ENCODE measurements at places on chromosomes 2 and 18. TPM values are rescaled to one million over a fixed set of nuclear protein-coding genes. Genes with fewer than 3 reads are reported as not detected.

ITPRIPL1 gene
- not detected for total RNA-seq

ABCG8 gene
- total RNA-seq = not detected

ONECUT2 gene
- total RNA-seq = 0.21 TPM

LRRC30 gene
- not detected for total RNA-seq

TRIM43 gene
- total RNA-seq = not detected
